ENCODE measurements at places on chromosomes 12 and 14.

- DNase-seq: no peak
Observed at GRCh38 chr12:51295651-51296050, 25.4 kb upstream of the SMAGP start.

- no peak for DNase-seq
Observed at GRCh38 chr12:92142251-92142926, 3.3 kb downstream of the BTG1 start.

DNA sequence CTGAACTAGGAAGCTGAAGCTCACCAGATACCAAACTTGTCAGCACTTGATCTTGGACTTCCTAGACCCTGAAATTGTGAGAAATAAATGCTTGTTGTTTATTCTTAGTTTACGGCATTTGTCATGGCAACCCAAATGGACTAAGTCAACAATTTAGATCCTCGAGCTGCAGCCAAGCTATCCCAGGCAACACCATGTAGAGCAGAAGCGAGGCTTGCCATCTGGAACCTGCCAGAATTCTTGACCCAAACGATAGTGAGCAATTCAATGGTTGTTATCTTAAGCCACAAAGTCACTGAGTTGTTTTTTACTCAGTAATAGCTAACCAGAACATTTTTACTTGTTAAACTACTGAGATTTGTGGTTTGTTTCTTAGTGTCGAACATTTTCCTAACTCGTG lies 458.5 kb upstream of the FLRT2 start:
- DNase-seq: no peak

- no peak for DNase-seq
Observed at GRCh38 chr14:71452539-71452938, 479.7 kb upstream of the RGS6 start.

DNA sequence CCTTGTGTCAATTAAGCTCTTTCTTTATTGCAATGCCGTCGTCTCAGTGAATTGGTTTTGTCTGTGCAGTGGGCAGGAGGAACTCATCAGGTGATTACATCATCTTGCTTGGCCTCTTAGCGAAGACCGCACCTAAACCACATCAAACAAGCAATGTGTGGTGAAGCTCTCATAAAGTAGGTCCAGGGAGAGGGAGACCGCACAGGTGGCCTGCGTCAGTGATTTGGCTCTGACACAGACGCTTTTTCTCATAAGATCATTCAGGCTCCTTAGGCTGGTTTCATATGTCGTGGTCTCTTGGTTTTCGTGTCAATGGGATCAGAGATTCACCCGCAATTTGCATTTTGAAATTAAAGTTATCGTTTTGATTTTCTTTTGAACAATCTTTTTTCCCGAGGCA lies 6.7 kb upstream of the TESC start:
- no peak for DNase-seq

- DNase-seq: no peak
Observed at GRCh38 chr12:91639327-91639726, 456.7 kb upstream of the DCN start.

GRCh38 chr14:94142247-94142646 lies 12.8 kb upstream of the IFI27L2 start:
- no peak for DNase-seq

DNA sequence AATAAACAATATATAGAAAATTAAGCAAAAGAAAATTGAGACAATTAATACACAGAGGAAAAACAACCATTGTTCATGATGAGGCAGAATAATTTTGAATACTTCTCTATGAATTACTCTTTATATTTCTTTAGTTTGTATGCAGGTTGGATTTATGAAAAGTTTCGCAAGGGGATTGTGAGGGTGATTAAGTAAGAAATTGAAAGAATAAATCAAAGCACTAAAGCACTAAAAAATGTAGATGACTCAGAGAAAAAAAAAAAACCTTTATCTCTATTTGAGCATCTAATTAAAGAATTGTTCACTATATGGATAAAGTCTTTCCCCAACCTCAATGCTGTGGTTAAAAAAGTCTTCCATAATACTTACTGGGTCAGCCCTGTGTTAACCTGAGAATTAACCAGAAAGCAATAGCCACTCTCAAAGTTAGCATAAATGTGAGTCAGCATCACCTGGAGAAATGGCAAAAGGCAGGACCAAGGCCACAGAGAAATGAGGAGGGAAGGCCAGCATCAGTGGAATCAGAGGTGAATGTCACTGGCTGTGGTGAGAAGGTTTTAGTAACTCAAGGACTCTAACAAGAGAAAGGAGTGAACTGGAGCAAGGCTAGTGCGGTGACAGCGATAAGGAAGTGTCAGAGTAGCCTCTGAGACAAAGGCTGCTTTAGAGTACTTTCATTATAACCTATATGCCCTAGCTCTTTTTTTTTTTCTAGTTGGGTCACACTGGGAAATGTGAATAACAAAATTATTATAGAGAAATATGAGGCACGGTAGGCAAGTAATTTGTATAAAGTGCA lies 310.4 kb downstream of the KCNC2 start:
- DNase-seq: no peak
